LoVo (cell line): ENCODE measurements at places on chromosomes 12 and 14.

GRCh38 chr12:67876305-67876915 lies 112.8 kb upstream of the IFNG-AS1 start:
- no peak for DNase-seq

- DNase-seq, result no peak
Measured at GRCh38 chr12:52380271-52380694, 5.2 kb downstream of the KRT84 start.

- no peak for DNase-seq
Measured at GRCh38 chr14:106670011-106670410, 1143.6 kb downstream of the TMEM121 start.

DNA sequence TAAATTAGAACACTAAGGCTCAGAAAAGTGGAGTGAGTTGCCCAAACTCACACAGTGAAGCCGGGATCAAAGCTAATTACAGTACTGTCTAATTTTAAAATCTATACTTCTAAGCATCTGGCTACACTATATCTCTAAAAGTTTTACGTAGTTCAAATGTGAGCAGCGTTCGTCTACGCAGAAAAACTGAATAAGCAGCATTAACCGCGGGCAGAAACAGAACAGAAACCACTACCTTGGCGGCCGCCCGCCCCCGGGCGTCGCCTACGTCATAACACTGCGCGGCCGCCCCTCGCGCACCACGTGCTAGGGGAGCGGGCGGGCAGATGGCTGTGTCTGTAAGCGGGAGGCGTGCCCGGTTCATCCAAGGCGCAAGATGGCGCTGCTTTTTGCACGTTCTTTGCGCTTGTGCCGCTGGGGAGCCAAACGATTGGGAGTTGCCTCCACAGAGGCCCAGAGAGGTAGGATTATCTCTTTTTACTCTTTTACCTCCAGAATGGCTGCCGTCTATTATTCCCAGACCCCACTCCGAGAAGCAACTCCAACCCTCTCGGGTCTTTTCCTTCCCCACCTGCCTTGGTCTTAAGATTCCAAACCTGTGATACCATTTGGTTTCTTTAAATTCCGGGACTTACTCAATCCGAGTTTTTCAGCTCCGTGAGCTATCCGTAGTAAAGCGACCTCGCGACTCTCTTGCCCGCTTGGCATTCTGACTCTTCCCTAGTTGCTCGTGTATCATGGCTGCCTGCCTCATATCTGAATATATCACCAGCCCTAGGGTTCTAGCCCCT lies at the start of gene SPRYD4:
Gene SPRYD4 (plus strand): TSS at position 363 of the 791 bp plus-strand sequence. CDS start 14 bp downstream, at position 377.
- DNase-seq, result peak; percentile 98

- DNase-seq, result no peak
Measured at GRCh38 chr12:3728686-3729085, 24.2 kb downstream of the CRACR2A start.

DNA sequence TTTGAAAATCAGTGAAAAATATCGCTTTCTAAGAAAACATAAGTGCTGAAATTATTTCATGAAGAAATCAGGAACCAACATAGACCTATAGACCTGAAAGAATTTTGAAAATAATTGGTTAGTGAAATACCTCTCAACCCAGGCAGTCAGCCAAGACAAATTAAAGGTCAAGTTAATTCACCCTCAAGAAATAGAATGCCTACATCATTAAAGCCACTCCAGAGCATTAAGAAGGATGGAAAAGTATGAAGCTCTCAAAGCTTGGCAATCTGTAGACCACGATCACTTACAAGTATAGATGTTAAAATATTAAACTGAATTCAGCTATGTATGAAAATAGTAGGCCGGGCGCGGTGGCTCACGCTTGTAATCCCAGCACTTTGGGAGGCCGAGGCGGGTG lies 48.3 kb downstream of the SFSWAP start:
- no peak for DNase-seq

GRCh38 chr14:32559590-32559989 lies 230.5 kb downstream of the AKAP6 start:
- no peak for DNase-seq

- no peak for DNase-seq
Measured at GRCh38 chr14:73800970-73801515, 50.6 kb upstream of the PTGR2 start.

DNA sequence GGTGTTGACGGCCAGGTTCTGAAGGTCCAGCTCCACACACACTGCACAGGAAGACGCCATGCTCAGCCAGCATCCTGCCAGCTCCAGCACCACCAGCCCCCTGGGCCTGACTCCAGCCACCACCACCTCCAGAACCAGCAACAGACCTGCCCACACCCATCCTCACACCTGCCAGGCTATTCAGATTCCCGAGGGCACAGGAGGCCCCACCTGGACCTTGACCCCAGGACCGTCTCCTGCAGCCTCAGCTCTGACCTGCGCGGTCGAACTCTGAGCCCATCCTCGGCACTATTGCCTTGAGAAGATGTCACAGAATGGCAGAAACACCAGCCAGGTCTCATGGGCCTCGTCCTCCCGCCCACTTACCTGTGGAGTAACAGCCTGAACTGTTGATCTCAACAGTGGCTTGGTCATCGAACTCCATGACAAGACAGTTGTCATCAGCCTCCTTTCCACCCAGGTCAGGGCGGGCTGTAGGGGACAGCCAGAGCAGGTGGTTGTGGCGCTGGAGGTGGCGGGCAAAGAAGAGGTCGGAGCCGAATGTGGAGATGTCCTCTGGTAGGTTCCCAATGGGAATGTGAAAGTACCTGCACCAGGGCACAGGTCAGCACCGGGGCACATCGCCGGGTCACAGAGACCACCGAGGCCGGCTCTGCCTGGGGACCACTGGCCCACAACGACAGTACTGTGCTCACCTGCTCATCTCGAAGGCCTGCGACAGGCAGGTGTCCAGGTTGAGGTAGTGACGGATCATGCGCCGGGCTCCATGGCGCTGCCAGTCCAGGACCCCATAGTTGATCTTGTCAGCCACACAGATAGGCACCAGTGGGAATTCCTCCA lies 23.5 kb downstream of the P2RX2 start:
- no peak for DNase-seq

DNA sequence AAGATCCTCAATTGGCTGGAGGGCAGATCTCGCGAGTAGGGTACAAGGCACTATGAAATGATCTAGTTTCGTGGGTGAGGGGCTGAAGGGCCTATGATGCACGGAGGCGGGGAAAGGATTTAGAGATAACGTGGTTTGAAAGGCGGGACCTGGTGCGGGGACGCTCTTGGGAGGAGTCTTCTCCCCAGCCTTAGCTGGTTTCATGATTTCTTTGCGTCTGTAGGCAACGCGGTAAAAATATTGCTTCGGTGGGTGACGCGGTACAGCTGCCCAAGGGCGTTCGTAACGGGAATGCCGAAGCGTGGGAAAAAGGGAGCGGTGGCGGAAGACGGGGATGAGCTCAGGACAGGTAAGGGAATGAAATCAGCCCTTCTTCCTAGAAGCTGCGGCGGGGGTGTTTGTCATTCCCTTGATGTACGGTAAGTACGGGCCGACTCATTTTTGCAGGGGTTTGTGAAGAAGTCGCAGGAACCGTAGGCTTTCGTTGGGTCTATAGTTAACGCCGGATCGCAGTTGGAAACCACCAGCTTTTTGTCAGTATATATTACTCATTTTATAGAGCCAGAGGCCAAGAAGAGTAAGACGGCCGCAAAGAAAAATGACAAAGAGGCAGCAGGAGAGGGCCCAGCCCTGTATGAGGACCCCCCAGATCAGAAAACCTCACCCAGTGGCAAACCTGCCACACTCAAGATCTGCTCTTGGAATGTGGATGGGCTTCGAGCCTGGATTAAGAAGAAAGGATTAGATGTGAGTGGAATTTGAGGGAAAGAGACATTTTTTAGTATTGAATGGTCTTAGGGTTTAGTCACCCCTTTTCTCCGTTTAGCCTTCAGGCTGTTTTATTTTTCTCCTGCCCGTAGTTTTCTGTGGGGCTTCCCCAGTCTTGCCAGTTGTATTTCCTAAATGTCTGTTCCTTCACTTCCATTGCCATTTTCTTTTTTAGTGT lies 602 bp downstream of the APEX1 start:
- DNase-seq, result no peak

- peak; percentile 41 for DNase-seq
Measured at GRCh38 chr12:132711080-132711843, 620 bp downstream of the PGAM5 start.

DNA sequence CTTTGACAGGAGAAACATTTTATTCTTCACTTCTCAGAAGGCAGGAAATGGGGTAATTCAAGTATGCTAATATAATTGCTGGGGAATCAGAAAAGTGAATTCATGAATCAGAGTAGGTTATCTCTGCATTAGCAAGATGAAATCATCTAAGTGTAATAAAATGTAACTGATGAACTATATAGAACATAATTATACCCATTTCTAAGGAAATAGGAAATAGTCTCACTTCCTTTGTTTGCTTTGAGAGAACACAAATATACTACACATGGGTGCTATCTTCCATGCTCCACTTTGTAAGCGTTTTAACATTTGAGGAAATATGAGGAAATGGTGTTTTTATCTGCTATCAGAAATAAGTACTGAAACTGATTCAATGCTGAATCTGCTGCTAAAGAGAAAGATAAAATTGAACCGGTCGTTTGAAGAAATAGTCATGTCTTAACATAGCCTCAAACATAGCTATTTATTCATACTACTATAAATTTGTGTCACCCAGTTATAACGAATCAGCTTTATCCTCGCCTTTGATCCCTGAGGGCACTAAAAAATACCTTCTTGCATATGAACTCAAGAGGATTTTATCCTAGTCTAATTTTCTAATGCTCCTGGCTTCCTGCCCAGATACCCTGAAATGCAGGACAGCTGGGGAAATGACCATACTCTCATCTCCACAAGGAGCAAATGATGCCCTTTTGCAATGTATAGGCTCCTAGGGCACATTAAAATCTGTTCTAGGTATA lies 696.0 kb downstream of the C12orf50 start:
- no peak for DNase-seq

DNA sequence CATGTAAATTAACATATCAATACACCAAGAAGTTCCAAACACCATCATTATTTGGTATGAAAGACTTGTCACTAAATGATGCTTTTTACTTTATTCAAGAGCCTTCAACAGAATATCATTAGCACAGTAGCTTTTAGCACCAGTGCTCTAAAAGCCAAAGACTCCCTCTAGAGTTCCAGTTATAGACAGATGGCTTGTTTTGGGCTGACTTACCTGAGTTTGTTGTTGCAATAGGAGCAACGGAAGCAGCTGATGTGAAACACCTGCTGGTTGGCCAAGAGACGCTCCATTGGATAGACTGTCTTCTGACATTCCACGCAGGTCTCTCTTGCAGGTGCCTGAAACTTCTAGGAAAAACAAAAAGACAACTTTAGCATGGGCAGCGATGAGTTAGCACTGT lies 14.5 kb upstream of the CERS5 start:
- no peak for DNase-seq

DNA sequence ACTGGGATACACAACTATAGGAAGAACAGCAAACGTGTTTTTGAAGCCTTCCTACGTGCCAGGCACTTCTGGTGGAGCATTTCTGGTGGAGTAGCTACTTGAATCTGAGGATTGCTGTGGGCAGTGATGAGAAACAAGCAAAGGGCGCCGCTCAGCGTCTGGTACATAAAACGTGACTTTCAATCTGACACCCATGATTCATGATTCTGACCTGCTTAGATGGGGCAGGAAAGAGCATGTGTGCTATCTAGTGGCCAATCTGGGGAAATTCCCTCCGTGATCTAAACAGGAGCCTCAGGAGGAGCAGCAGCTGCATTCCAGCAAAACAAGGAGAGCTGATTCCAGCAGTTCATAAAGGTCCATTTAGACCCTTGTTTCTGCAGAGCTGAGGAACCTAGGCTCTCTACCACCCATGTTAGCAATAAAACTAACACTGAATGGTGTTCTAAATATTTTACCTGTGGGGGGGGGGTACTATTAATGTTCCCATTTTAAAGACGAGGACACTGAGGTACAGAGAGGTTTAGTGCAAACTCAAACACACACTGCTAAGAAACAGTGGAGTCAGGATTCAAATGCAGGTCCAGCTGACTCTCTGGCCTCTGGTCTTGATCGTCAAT lies 37.8 kb downstream of the PAH start:
- peak; percentile 65 for DNase-seq

- no peak for DNase-seq
Measured at GRCh38 chr14:102817942-102818940, 41.0 kb downstream of the TRAF3 start.

DNA sequence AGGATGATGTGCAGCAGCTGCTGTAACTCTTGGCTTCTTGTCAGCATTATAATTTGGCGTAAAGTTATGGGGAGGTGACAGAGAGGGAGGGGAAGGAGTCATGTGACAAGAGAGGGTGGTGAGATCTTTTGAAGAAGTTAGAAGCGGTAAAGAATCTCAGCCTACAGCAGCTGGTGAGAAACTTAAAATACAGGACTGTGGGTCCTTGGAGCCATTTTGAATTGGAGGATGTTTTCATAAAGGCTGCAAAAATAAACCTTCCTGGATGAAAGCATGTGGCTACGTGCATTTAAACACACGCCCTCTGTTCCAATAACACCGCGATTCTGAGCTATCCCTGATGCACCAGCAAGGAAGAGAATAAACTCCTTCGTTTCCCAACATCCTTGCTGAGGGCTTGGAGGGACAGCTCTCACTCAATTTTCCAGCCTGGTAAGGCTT lies 133.7 kb downstream of the TMEM30B start:
- DNase-seq, result no peak
